Stimulated activated CD4-positive, alpha-beta T cell treated with anti-CD3 and anti-CD28 coated beads, Interleukin-1b, Interleukin-23, amount 100 ng/mL, for 1 hour (primary cell): ENCODE measurements at places on chromosomes 4 and X.

DNA sequence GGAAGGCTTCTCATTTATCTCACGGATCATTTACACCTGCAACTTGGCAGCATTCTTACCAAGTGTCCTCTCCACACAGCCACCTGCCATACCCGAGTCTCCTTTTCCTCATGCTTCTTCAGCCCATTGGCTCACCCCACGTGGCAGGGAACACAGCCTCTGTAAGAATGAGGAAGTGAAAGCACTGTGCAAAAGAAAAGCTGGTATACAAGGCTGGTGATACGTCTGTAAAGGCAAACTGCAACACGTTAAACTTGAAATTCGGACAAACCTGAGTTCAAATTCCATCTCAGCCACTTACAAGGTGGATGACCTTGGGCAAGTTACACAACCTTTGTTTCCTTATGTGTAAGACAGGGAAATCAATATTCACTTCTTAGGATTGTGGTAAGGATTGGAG lies 164.0 kb upstream of the RASGEF1B start:
- no peak for DNase-seq

DNA sequence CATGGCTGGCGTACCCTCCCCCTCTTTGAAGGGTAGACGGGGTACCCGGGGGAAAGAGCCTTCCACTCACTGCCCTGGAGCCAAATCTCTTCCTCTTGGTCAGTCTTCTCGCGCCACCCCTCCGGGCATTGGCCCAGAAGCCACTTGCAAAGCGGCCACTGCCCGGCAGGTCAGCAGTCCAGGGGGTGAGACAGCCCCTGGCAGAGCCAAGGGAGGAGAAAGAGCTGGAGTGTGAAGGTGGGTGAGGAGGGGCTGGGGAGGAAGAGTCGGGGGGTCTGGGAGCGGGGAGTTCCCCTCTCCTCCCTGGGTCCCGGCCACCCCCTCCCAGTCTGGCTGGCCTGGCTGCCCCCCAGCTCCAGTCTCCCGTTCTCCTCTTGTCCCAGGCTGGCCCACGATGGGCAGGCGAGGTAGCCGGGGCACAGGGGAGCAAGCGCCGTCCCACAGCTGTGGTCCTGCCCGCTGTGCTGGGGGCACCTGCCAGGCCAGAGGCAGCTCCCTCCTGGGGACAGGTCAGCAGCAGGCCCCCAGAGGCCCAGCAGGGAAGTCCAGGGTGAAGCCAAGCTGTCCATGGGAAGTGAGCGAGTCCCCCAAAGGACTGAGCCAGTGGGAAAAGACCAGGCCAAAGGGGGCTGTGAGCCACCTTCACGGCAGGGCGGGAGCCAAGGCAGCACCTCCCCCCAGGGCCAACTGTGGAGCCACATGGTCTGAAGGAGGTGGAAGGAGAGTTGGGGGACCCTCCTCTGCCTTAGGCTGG lies 21.6 kb upstream of the DUSP9 start:
- DNase-seq, result no peak

DNA sequence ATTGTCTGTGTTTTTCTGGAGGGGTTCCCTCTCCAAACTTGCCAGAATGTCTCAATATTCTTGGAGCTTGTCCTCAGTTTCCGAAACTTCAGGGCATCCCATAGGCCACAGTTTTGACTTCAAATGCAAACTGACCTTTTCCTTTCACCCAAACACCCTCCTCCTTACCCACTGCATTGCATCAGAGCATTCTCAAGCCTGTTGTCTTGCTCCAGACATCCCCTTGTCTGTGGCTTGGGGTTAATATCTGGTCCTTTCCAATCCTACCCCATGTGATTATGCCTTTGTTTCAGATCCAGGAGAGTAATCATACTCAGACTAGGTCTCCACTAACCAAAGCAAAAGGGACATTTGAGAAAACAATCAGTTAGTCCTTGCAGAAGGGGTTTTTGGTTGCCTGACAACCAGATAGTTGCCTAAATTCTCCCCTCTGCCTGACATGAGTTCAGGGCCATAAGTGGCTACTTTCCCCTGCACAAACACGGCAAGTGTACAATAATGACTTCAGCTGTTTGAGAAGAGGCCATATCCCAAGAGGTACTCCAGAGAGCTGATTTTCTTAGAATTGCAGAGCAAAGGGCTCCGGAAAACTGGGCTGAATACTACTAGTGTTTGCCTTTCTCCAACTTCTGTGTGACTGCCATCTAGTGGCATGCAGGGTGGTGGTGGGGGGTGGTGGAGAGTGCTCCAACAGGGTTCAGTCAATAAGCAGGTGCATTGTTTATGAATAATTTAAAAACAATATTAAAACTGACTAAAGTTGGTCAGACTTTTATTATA lies 130.2 kb downstream of the CHRDL1 start:
- no peak for DNase-seq

- no peak for DNase-seq
Observed at GRCh38 chr4:87971866-87972265, 3.6 kb upstream of the SPP1 start.

DNA sequence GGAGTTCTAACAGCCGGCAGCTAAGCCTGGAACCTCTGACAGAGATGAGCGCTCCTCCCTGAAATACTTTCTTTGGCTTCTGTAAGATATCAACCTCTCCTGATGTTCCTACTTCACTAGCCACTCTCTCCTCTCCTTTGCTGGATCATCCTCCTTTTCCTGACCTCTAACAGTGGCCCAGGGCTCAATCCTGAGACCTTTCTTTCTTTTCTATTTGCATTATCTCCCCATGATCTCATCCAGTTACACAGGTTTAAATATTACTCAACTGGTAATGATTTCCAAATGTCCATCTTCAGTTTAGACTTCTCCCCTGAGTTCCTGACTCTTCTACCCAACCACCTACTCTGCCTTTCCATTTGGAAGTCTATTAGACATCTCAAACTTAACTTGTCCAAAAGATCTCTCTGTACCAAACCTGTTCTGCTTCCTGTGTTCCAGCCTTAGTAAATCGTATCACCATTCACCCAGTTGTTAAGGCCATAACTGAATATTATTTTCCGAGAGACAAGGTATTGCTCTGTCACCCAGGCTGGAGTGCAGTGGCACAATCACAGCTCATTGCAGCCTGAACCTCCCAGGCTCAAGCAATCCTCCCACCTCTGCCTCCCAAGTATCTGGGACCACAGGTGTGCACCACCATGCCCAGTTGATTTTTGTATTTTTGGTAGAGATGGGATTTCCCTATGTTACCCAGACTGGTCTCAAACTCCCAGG lies 41.1 kb downstream of the RFC1 start:
- DNase-seq, result no peak

DNA sequence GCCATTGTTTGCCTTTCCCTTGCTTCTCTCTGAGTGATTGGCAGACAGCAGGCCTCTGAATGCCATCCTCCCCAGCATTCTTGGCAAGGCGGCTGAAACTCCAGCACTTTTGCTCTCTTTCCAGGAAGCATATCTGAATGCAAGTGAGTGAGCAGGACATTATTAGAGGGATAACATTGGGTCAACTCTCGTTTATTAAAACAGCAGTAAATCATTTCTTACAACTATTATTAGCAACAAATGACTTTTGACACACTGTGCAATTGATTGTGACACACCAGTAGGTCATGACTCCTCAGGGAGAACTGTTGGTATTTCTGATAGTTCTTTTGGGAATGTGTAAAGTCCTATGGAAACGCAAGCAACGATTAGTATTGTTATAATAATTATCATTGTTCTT lies 103.8 kb downstream of the EFNB1 start:
- no peak for DNase-seq

DNA sequence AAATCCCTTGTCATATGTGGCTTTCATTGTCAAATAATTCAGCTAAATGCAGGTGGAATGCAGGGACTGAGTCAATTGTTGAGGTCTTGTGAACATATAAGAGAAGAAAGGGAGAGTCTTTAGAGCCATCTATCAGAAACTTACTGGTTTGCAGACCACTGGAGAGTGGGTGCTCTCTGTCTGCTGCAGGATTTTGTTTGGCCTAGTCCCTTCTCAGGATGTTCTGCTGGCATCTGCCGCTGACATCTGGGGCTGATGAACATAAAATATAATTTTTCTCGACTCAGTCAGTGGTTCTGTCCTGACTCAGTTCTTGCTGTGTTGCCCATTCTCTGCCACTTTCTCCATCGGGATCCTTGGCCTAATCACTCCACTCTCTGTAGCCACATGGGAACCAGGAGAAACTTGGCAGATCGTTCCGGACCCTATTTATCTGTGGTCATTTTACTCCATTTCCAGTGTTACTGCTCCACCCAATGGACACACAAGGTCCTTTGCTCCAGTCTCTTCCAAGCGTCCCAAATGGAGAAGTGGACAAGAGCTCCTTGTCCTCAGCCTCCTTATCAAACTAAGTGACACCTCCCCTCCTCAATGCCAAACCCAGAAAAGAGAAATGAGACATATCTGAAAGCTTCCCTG lies 436.2 kb downstream of the FAT4 start:
- no peak for DNase-seq

- DNase-seq, result no peak
Observed at GRCh38 chr4:127491571-127491970, 141.2 kb upstream of the INTU start.

DNA sequence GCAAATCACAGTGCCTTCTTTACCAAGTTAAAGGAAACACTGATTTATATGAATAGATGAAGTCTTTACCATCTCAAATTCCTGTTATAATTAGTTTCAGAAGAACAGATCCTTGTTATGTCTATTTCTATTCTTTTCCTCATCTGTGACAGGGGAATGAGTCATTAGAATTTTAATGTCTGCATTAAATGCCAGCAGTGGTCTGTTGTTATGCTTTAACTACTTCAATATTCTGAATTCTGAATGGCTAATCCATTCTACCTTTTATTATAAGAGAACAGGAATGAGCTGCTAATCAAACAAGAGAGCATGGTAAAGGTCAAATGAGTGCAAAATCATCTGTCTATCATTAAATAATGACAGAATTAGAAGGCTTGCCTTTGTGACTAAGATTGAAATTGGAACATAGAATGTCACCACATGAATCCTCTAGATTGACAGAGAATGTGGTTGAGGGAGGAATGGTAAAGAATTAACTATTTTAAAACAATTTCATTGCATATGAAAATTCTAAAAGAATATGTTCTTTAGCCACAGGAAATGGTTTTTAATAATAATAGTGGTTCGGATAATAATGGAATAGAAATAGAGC lies 935.5 kb downstream of the ADGRL3 start:
- DNase-seq, result no peak

DNA sequence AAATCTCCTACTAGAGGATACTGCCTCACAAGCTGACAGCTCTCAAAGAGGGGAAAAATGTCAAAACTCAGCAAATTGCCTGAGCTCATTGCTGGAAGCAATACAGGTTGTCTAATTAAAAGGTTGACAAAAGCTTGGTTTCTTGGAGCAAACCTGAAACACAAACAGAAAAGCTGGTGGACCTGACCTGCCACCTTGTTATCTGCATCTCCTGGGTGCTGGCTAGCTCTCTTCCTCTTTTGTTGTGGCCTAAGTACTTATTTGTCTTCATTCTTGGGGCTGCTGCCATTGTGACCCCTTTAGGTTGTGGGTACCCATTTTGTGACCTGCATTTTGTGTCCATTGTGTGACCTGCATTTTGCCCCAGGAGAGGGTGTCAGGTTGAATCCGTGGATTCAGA lies 184.5 kb downstream of the KIT start:
- no peak for DNase-seq

- DNase-seq, result no peak
Observed at GRCh38 chrX:8424912-8425311, 39.7 kb upstream of the VCX3B start.

DNA sequence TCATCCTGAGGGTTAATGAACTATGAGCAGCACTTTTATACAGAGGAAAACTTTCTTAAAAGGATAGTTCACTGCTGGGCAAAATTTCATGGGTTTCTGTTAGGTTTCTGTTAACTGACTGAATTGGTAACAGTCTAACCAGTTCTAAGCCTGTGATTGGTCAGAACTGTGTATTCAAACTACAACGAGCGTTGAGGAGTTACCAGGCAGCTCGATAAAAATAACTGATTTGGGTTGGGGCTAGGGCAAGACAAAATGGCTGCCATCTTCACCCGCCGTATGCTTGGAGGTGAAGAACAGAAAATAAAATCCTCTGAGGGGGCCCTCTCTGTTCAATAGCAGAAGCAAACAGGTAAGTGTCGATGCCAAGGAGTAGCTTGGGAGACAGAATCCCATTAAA lies 22.0 kb downstream of the FAM133A start:
- no peak for DNase-seq

GRCh38 chrX:43211570-43211969 lies 433.6 kb upstream of the PPP1R2C start:
- DNase-seq, result no peak

DNA sequence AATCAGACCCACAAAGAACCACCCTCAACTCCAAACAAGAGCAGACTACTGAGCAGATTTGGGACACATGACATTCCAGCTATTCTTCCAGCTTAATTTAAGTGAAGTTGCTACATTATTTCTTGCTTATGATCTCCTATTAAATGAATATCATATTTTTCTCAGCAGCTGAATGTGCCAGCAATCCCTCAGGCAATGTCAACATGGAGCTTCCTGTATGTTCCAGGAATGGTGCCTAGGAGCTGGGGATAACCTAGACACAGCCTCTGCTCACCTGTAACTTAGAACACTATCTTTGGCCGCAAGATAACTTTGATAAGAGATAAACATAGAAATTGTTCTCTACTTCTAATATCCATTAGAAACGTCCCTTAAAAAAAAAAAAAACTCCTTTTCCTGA lies 274.4 kb upstream of the RASGEF1B start:
- DNase-seq, result no peak

DNA sequence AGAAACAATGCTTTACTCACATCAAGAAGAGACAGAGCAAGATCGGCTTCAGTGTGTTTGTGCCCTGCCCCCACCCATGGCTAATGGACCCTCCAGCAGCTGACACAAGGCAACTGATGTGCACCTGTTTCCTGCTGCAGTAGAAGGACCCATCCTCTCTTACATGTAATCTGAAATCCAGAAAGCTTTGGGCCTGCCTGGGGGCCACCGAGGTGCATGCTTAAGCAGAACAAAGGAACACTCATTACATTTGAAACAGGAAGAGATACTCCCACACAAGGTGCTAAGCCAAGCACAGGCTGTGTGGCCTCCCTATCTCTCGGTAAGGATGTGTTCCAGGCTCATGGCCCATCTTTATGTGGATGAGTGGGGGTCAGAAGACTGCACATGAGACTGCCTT lies 338.0 kb downstream of the SPOCK3 start:
- DNase-seq, result no peak

GRCh38 chr4:18571301-18571761 lies 549.8 kb upstream of the LCORL start:
- DNase-seq, result no peak

- no peak for DNase-seq
Observed at GRCh38 chr4:19230906-19231545, 1020.7 kb upstream of the SLIT2 start.

- no peak for DNase-seq
Observed at GRCh38 chr4:107034996-107035818, 906 bp downstream of the DKK2 start.

DNA sequence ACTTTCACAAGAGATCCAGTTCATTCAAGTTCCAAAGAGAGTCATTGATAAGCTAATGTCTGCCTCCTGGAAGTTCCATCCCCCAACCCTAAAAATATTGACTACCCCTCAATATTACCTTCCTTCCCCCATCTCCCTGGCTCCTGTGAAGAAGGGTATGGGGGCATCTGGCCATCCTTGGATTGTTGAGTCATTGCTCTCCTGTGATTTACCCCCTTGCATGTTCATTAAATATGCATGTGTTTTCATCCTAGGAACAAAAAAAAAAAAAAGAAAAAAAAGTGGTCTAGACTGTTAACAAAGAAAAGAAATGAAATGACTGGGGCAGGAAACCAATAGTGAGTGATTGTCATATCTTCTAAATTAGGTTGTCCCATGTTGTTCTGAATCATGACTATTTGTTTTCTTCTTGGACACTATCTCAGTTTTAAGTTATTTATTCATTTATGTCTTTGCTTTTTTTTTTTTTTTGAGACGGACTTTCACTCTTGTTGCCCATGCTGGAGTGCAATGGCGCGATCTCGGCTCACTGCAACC lies 51.9 kb upstream of the HUWE1 start:
- no peak for DNase-seq
